Activated naive CD4-positive, alpha-beta T cell treated with anti-CD3 and anti-CD28 coated beads for 36 hours (primary cell): ENCODE measurements at places on chromosomes 5 and 9. TPM values are rescaled to one million over a fixed set of nuclear protein-coding genes. Genes with fewer than 3 reads are reported as not detected.

- DNase-seq: no peak
- peaks cover 18% of the 10 kb centered on the region for H3K4me1 ChIP-seq
- no peak overlapping the region for H3K27ac ChIP-seq
- no peaks in the 10 kb centered on the region for H3K36me3 ChIP-seq
These were observed 361.2 kb upstream of the RIOK2 start for GRCh38 chr5:97544240-97544639.

CCDC180 gene
- 1.9 TPM for total RNA-seq

DNA sequence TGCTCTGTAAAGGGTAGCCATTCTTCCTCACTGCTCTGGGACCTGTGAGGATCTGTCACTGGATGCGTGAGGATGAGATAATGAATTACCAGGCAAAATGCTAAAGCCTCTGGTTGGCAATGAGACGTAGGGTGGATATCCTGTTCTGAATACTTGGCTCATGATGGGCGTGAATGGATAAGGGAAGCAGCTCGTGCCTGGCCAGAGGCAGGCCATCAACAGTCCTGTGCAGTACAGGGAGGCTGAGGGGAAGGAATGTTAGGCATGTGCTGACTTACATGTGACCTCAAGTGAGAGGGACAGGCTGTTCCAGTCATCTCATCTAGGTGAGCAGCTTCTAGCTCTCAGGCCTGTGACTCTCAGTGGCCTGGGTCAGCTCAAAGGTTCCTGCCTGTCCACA, 172.8 kb downstream of the CARTPT start:
- H3K27me3 ChIP-seq: peaks cover 10% of the 10 kb centered on the region
- no peak for DNase-seq
- H3K4me3 ChIP-seq: no peak overlapping the region
- H3K4me1 ChIP-seq: peaks cover 3% of the 10 kb centered on the region
- no peak overlapping the region for H3K27ac ChIP-seq

GRCh38 chr9:133950629-133951111, 41.5 kb downstream of the VAV2 start:
- H3K27me3 ChIP-seq: no peaks in the 10 kb centered on the region
- peaks cover 13% of the 10 kb centered on the region for H3K4me1 ChIP-seq
- DNase-seq: no peak
- no peak overlapping the region for H3K27ac ChIP-seq
- H3K36me3 ChIP-seq: no peaks in the 10 kb centered on the region
- H3K4me3 ChIP-seq: no peak overlapping the region

DNA sequence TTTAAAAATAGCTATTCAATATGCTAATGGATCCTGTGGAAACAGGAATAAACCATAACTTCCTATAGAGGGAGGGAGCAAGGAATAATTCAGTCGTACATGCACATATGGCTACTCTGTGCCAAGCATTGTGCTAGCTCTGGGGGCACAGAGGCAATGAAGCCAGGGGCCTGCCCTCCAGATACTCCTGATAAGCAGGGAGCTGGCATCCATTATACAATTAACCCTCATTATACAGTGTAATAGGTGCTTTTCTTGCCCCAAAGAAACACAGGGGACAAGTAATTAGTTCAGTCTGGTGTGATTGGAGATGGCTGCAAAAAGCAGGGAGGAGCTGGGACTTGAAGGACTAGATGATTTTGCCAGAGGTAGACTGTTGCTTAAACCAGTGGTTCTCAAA, 200.4 kb downstream of the SREK1 start:
- no peak overlapping the region for H3K27ac ChIP-seq
- no peak overlapping the region for H3K4me3 ChIP-seq
- no peaks in the 10 kb centered on the region for H3K4me1 ChIP-seq
- no peaks in the 10 kb centered on the region for H3K36me3 ChIP-seq
- H3K27me3 ChIP-seq: no peaks in the 10 kb centered on the region

CD74 gene
- total RNA-seq: 316 TPM
